Thyroid gland (tissue), 4 donors: ENCODE measurements at places on chromosomes 16 and 17. TPM values are rescaled to one million over a fixed set of nuclear protein-coding genes. Genes with fewer than 3 reads are reported as not detected.

GRCh38 chr17:68706356-68706920 is 105.3 kb upstream of the FAM20A start:
- no peak for DNase-seq

CMTM2 gene
- not detected for total RNA-seq

GRCh38 chr17:82812058-82812457 is 27.8 kb downstream of the ZNF750 start:
- DNase-seq, result no peak

DNA sequence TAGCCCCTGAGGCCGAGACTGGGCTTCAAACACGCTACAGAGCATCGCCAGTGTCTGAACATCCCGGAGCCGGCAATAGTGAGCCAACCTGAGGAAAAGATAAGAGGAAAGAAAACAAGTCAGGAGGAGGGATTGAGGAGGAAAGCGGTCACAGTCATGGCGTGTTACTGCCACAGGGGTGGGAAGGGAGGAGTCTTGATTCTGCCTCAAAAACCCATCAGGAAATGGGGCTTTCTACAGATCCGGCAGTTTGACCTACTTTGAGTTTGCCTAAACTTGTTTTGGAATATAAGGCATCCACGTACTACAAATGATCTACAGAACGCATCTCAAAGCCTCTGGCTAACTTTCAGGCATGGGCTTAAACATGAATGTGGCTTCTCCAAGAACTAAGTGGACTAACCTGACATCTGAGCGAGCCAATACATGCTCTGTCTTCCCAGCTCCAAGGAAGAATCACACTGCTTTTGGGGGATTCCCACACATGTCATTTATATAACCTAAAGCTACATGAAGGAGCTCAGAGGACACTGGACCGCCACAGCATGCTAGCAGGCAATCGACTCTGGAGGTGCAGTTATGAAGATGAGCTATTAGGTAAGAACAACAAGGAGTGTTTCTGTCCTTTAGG is 96.6 kb downstream of the WDR59 start:
- DNase-seq, result no peak

GRCh38 chr17:18920911-18921441 is 31.0 kb upstream of the SLC5A10 start:
- peak; percentile 18 for DNase-seq

GRCh38 chr16:10612649-10613179 is 32.3 kb upstream of the EMP2 start:
- no peak for DNase-seq

DNA sequence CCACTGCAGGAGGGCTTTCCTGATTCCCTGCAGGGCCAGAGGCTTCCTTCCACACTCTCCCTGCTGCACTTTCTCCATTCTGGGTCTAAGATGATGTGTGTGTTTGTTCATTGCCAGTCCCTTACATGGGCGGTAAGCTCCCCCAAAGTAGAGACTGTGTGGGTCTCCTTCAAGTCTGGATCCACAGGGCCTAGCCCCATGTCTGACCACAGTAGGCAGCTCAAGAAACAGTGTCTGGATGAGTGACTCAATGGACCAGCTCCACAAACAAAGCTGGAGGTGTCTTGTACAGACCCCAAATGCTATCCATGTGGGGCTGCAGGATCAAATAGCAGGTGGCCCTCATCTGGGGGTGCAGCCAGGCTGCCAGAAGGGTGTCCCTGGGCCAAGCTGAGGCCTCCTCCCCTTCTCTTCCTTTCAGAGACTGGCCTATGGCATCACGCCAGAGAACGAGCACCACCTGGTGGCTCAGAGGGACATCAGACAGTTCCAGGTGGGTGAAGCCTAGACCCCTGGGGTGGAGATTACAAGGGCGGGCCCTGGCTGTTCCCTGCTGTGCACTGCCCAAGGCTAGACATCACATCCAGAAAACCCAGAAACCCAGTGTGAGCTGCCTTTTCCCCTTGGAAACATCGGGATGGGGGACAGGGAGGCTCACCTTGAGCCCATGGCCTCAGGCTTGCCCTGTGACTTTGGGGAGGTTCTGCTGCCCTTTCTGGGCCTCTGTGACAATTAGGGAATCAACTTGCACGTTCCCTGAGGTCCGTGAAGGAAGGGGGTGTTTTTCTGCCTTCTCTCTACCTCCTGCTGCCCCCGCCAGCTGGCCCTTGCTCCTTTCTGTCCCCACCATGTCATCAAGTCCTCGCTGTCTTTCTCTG is 45.9 kb downstream of the SLC6A2 start:
- DNase-seq, result peak; percentile 76

DNA sequence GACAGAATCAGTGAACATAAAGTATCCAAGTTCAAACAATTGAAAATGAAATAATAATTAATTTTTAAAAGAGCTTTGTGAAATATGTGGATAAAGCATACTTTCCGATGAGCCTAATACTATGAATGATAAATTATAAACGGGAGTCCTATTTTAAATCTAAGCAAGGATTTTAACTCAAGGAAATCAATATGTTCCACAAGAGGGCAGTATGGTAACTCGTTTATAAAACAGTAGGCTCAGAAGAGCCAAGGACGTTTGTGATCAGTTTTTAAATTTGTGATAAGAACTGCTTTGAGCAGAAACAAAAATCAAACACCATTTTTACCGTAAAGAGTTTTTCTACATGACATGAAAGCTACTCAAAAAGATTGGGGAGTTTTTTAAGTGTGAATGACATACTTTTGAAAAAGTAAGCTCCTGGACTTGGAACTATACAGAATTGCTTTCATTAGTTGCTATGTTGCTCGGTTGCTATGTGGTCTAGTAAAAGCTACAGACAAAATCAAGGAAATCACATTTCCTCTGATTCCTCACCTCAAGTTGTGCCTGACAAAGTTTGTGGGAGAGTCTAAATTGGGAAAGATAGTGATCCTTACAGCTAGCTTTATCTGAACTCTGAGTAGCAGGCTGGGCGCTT is 11.8 kb upstream of the TEKT1 start:
- DNase-seq, result no peak
